ENCODE measurements at places on chromosomes 4 and X.
A peak's percentile ranks its signal among the peaks of the same experiment; 100 is the strongest.

DNA sequence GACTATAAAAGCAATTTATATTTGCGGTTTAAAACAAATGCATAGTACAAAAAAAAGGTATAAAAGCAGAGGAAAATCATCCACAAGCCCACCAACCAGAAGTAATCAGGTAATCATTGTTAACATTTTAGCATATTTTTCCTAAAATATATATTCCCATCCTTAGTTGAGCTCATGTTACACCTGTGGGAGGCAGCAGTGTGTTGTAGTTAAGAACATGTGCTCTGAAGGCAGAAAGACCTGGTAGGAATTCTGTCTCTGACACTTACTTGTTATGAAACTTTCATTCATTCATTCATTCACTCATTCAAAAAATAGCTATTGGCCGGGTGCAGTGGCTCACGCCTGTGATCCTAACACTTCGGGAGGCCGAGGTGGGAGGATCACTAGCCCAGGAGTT, 15.4 kb upstream of the CDKL5 start:
- no peak for DNase-seq

GRCh38 chr4:34974313-34974680, 1270.0 kb downstream of the ARAP2 start:
- DNase-seq: no peak

DNA sequence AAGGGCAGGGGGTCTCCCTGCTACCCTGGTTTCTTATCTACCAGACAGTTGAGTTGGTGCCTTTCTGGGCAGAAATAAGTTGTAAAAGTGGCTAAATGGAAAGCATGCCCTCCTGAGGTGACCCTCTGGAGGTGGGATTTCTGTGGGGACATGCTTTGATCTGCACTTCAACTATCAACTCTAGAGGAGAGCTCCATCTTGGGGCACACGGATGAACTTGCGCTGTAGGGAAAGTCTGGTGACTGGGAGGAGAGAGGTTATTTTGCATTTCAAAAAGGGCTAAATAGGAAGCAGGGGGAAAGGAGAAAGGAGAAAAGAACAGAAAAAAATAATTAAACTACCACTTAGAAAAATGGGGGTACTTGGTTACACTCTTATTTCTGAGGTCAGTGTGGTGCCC, 12.7 kb upstream of the RHOXF2B start:
- DNase-seq: no peak

GRCh38 chr4:47972181-47972580, 44.3 kb downstream of the CNGA1 start:
- peak; percentile 12 for DNase-seq

DNA sequence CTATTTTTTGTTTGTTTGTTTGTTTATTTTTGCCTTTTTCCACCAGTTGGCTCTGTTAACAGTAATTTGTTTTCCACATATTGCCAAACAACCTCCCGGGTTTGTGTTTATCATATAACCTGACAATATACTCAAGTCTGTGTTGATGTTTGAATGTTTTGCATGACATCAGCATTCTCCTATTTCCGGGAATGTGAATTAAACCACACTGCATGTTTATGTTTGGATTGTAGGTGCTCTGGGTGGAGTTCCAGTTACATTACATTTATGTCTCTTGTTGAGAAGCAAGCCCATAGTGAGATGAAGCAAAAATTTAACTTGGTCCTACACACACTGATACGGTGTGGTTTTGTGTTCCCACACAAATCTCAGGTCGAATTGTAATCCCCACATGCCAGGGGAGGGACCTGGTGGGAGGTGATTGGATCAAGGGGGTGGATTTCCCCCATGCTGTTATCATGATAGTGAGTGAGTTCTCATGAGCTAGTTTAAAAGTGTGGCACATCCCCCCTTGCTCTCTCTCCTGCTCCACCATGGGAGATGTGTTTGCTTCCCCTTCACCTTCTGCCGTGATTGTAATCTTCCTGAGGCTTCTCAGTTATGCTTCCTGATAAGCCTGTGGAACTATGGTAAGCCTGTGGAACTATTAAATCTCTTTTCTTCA, 54.4 kb upstream of the CLNK start:
- no peak for DNase-seq

- no peak for DNase-seq
Observed at GRCh38 chrX:114841051-114841450, 176.4 kb downstream of the IL13RA2 start.
